ENCODE measurements at places on chromosomes 6 and 20.

DNA sequence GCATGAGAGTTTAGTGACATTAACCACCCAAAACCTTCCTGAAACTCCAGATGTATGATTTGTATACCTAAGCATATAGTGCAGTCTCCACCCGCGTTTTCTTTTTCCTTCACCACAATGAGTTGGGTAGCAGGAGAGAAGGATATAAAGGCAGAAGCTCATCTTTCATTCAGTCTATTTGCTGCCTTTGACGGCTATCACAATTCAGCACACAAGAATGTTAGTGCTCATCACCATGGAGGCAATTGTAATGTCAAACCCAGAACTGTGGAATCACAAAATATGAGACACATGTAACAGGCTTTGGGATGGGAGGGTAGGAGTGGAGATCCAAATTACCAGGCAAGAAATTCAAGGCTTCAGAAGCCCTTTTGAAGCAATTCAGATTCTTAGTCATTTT, 17.6 kb downstream of the ZHX3 start:
- peak; percentile 59 for DNase-seq

GRCh38 chr20:54608039-54608745, 132.8 kb downstream of the DOK5 start:
- no peak for DNase-seq

DNA sequence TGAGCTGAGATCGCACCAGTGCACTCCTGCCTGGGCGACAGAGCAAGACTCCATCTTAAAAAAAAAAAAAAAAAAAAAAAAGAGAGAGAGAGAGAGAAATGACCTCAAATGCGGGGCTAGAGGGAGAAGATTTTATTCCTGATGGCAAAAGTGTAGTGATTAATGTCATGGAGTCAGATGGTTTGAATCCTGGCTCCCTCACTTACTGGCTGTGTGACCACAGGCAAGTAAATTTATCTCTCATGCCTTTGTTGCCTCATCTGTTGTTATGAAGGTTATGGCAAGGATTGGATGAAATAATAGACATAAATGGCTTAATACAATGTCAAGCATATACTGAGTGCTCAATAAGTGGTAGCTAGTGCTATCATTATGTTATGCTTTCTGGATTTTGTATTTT, 29.3 kb downstream of the RIN2 start:
- no peak for DNase-seq

DNA sequence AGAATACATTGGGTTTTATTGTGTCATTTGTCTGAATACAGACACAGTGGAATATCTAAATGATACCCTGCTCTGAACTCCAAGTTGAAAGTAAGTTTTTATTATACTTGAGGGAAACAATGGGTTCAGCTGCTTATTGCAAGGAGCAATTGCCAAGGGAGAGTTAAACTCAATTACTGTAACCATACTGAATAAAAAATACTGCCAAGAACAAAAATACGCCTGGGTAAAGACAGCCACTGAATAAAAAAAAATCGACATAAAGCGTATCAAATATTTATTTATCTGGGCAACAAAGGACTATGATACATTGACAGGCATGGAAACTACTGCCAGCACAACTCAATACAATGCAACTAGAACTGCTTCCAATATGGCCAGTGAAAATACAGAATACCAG, 18.1 kb downstream of the TFAP2A start:
- no peak for DNase-seq
